ENCODE measurements at places on chromosomes 7 and 10.

DNA sequence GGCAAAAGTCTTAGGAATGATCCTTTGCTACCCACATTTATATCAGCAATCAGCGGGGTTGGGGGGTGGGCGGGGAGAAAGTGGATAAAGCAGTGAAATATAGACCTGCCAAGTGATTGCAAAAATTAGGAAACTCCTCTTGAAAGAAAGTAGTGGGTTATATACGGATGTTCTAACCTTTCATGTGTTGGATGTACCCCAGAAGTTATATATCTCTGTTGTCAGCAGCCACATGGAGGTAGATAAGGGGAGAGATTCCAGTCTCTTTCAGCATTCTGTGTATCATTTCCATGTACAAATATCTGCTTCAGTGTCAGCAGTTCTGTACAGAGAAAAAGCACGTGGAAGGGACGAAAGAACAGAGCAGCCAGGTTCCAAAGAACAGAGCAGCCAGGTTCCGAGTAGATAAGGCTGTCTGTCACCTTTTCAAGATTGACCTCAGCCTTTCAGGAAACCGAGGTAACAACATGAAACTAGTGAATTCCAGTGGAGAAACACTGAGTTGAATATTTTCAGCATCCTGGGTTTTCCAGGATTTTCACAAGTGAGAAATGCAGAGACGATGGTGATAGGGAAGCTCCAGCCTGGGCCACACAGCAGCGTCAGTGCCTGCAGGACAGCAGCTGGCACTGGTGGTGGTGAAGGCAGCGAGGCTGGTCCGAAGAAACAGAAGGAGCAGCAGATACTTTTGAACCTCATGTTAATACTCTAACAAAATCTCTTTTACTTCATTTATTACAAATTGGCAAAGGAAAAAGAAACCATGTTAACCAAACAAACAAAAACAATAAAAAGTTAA, 212.3 kb downstream of the C7orf25 start:
- no peak overlapping the region for H3K4me3 ChIP-seq
- peaks cover 49% of the 10 kb centered on the region for H3K4me1 ChIP-seq
- no peaks in the 10 kb centered on the region for H3K27me3 ChIP-seq
- H3K27ac ChIP-seq = no peak overlapping the region

- peaks cover 44% of the 10 kb centered on the region for H3K27me3 ChIP-seq
- H3K27ac ChIP-seq = no peak overlapping the region
- no peak for DNase-seq
- no peaks in the 10 kb centered on the region for H3K4me1 ChIP-seq
These were observed 87.4 kb downstream of the ZNF467 start for GRCh38 chr7:149686011-149686410.

GRCh38 chr7:64037095-64037494, 8.1 kb upstream of the ZNF727 start:
- no peak overlapping the region for H3K27ac ChIP-seq
- no peaks in the 10 kb centered on the region for H3K36me3 ChIP-seq
- H3K4me1 ChIP-seq = no peaks in the 10 kb centered on the region

GRCh38 chr7:111043561-111043960, 47.4 kb upstream of the LRRN3 start:
- no peak overlapping the region for H3K4me3 ChIP-seq
- no peak for DNase-seq
- no peaks in the 10 kb centered on the region for H3K36me3 ChIP-seq
- no peaks in the 10 kb centered on the region for H3K27me3 ChIP-seq
- H3K4me1 ChIP-seq = no peaks in the 10 kb centered on the region

DNA sequence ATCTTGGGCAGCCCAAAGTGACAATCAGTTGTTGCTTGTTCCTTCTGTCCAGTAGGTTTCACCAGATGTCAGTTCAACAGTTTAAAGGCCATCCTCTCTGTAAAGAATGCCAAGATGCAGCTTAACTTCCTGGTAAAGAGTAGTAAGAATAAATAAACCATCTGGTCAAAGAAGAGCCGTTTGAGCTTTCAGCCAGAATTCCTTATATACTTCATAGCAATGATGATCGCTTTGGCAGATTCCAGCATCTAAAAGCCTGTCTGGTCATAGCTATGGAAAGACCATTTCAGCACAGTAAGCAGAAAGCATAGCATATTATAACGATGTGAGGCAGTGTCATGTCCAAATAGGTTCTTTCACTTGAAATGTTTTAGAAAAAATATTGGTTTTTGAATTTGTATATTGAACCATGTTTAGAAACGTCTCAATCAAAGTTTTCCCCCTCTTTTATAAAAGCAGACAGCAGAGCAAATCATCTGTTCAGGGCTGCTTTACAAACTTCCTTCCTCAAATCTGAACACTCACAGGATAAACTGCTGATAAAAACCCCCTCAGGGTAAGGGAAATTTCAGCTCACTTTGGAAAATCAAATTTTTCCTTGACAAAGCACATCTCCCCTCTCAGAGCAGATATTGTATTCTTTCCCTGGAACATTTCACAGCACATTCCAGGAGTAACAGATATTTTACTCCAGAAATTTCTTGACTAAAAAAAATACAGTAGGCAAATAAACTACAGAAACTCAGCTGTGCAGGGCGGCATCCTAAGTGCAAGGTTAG, 184.1 kb downstream of the NOC3L start:
- peaks cover 13% of the 10 kb centered on the region for H3K4me1 ChIP-seq
- no peak for DNase-seq
- no peaks in the 10 kb centered on the region for H3K27me3 ChIP-seq
- H3K36me3 ChIP-seq = no peaks in the 10 kb centered on the region
- no peak overlapping the region for H3K4me3 ChIP-seq
- H3K27ac ChIP-seq = peak overlapping the region; percentile 45

DNA sequence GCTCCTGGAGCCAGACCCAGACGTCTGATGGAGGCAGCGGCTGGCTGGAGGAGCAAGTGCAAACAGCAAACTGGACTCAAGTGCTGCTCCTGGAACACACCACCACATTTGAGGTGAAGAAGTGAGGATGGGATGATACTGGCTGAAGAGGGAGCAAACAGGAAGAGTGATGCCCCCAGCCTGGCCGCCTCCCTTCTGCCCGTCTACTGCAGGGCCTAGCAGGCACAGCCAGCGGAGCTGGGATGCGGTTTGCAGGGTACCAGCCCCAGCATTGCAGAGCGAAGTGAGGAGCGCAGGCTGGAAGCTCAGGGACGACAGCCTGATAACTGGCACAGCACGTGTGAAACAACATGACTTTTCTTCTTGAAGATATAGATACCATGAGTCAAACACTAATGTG, 111.8 kb upstream of the ZNF32 start:
- H3K36me3 ChIP-seq = no peaks in the 10 kb centered on the region
- no peak overlapping the region for H3K4me3 ChIP-seq
- no peak for DNase-seq
- no peaks in the 10 kb centered on the region for H3K27me3 ChIP-seq

DNA sequence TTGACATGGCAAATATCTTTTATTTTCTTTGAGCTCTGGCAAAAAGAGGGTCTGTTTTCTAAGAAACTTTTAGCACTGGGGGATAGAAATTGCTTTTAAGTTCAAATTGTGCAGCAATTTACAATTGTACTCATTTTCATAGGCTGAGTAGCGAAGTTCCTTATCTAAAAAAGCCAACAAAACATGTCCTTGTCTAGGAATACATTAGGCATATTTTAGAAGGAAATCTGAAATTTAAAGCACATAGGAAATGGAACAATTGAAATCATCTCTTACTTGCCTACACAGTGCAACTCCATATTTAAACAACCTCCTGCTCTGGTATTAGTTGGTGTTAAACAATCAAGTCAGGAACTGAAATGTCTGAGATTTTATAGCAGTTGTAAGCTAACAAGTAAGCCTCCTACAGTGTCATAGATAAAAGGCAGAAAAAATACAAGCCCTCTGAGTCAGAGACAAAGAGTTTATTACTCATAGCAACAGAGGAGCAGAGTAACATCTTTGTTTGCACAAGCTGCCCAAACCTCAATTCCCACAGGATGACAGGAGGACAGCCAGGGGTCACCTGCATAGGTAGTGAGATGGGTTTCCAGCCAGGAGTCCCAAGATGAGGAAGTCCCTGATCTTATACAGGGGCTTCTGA, 280.2 kb upstream of the HGF start:
- H3K27me3 ChIP-seq = no peaks in the 10 kb centered on the region
- H3K4me3 ChIP-seq = no peak overlapping the region
- no peaks in the 10 kb centered on the region for H3K36me3 ChIP-seq
- H3K4me1 ChIP-seq = peaks cover 27% of the 10 kb centered on the region
- no peak overlapping the region for H3K27ac ChIP-seq

- no peaks in the 10 kb centered on the region for H3K36me3 ChIP-seq
- H3K27ac ChIP-seq = peak overlapping the region; percentile 41
- H3K4me1 ChIP-seq = peaks cover 100% of the 10 kb centered on the region
- DNase-seq = no peak
- H3K4me3 ChIP-seq = no peak overlapping the region
- H3K27me3 ChIP-seq = no peaks in the 10 kb centered on the region
These were observed 15.7 kb downstream of the DNAJB6 start for GRCh38 chr7:157352516-157352915.

DNA sequence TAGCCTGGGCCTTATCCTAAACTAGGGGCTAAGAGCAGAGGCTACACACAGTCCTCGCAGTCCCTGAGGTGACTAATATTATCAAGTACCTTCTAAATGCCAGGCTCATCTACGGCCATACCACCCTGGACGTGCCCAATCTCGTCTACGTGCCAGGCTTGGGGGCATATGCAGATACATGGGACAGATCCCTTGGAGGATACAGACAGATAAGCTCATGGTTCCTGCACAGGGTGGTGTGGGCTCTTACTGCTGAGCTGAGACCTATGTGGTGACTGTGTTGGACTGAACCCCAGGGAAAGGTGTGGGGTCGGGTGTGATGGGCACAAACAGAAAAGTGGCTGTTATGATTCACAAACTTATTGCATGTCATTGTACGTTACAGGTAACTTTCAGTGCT, 268.4 kb upstream of the NEBL start:
- no peaks in the 10 kb centered on the region for H3K27me3 ChIP-seq
- peaks cover 2% of the 10 kb centered on the region for H3K4me1 ChIP-seq
- no peak for DNase-seq
- no peaks in the 10 kb centered on the region for H3K36me3 ChIP-seq

- DNase-seq = no peak
- H3K4me3 ChIP-seq = peak overlapping the region; percentile 73
- H3K36me3 ChIP-seq = peaks cover 24% of the 10 kb centered on the region
- peaks cover 82% of the 10 kb centered on the region for H3K4me1 ChIP-seq
These were observed 3.3 kb downstream of the LFNG start for GRCh38 chr7:2522780-2523433.

DNA sequence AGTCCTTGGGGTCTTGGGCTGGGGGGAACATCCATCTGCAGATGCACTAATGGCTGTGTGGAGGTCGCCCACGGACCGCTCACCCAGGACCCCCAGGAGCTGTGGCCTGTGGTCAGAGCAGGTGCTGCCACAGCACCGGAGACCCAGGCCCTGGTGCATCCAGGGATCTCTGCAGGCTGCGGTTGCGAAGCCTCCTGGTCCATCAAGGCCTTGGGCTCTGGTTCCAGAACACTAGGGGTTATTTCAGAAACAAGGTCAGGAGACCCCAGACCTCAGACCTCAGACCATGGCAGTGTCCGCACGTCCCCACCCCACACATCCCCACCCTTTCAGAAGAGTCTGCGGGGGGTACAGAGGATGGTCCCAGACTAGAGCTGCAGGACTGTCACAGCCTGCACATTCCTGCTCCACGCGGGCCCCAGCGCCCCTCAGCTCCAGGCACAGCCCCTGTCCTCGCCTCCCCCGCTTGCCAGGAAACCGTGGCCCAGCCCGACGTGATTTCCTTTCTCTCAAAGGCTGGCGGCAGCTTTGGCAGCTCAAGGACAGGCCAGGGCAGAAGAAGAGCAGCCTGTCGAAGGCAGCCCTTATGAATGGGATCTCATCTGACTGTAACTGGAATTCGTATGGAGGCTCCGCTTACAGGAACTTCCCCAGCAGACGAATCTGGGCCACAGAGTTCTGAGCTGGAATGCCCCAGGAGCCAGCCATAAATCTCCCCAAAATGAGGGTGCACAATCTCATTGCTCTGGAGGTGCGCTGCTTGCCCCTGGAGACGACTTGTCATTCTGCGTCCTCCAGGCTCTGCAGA, 136.2 kb upstream of the RET start:
- no peak overlapping the region for H3K27ac ChIP-seq
- no peak for DNase-seq
- no peaks in the 10 kb centered on the region for H3K4me1 ChIP-seq
- H3K27me3 ChIP-seq = peaks cover 66% of the 10 kb centered on the region

- H3K27ac ChIP-seq = peak overlapping the region; percentile 56
- peaks cover 67% of the 10 kb centered on the region for H3K4me1 ChIP-seq
- no peak for DNase-seq
- no peaks in the 10 kb centered on the region for H3K27me3 ChIP-seq
- H3K4me3 ChIP-seq = no peak overlapping the region
These were observed 149.1 kb downstream of the RGS10 start for GRCh38 chr10:119393421-119393820.

DNA sequence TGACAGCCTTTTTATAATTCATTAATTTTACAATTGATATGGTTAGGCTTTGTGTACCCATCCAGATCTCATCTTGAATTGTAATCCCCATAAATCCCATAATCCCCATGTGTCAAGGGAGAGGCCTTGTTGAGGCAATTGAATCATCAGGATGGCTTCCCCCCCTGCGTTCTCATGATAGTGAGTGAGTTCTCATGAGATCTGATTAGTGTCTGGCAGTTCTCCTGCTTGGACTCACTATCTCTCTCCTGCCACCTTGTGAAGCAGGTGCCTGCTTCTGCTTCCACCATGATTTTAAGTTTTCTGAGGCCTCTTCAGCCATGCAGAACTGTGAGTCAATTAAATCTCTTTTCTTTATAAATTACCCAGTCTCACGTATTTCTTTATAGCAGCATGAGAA, 165.7 kb upstream of the GNAI1 start:
- H3K36me3 ChIP-seq = no peaks in the 10 kb centered on the region
- no peak overlapping the region for H3K4me3 ChIP-seq
- no peaks in the 10 kb centered on the region for H3K27me3 ChIP-seq

GRCh38 chr7:25215694-25216335, 12.5 kb downstream of the NPVF start:
- no peak for DNase-seq
- no peak overlapping the region for H3K4me3 ChIP-seq
- no peaks in the 10 kb centered on the region for H3K4me1 ChIP-seq

DNA sequence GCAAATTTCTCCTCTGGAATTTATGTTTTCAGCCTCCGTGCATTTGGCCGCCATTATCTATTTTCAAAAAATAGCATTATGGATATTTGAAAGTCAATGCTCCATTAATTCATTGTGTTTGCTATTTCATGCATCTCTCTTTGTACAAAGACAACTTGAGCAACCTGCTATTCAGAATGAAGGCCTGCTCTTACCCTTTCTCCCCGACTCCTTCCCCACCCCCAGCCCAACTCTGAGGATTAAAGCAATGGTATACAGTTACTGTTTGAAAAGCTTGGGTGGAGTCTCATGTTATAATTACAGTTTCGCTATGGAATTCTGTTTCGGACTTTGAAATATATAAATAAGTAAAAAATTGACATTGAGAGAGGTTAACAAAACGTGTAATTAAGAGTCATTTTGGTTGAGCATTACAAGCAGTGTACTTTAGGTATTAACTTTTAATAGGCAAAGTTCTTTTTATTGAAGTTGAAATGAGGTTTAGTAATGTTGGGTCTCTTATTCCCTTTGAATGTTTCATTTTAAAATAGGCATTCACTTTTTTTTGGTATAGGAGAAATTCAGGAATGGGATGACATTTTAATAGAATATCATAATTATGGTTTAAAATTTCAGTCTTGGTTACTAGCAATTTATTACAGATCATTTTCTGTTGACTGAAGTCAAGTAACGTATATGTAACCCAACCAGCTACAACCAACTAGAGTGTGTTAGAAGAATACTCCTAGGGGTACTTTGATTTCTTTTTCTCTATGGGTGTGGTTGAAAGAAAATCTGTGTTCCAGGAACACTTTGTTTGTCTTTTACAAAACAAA, 93.1 kb downstream of the ARID5B start:
- H3K4me3 ChIP-seq = no peak overlapping the region
- no peaks in the 10 kb centered on the region for H3K36me3 ChIP-seq
- no peaks in the 10 kb centered on the region for H3K27me3 ChIP-seq
- peaks cover 31% of the 10 kb centered on the region for H3K4me1 ChIP-seq
- no peak for DNase-seq
- peak overlapping the region; percentile 75 for H3K27ac ChIP-seq
